ENCODE measurements at places on chromosomes 6 and 20.
A peak's percentile ranks its signal among the peaks of the same experiment; 100 is the strongest.

DNA sequence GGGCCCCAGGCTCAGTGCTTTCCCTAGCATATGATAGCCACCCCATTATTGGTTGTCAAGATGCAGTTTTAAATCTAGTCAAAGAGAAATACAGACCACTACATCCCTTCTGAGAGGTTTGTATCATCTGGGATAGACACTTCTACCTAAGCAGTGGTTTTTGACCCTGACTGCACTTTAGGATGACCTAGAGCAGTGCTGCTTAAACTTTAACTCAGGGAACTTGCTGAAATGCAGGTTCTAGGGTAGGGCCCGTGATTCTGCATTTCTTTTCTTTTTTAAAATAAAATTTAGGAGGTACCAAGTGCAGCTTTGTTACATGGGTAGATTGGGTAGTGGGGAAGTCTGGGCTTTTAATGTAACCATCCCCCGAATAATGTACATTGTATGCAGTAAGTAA lies 18.7 kb downstream of the TM9SF4 start:
- no peak for DNase-seq

GRCh38 chr20:47272893-47273590 lies 83.5 kb downstream of the ZMYND8 start:
- DNase-seq: peak; percentile 55

- DNase-seq: no peak
These were observed 83.3 kb downstream of the GMDS start for GRCh38 chr6:2162079-2162445.

GRCh38 chr20:56350842-56351241 lies 7.9 kb upstream of the FAM210B start:
- DNase-seq: no peak

DNA sequence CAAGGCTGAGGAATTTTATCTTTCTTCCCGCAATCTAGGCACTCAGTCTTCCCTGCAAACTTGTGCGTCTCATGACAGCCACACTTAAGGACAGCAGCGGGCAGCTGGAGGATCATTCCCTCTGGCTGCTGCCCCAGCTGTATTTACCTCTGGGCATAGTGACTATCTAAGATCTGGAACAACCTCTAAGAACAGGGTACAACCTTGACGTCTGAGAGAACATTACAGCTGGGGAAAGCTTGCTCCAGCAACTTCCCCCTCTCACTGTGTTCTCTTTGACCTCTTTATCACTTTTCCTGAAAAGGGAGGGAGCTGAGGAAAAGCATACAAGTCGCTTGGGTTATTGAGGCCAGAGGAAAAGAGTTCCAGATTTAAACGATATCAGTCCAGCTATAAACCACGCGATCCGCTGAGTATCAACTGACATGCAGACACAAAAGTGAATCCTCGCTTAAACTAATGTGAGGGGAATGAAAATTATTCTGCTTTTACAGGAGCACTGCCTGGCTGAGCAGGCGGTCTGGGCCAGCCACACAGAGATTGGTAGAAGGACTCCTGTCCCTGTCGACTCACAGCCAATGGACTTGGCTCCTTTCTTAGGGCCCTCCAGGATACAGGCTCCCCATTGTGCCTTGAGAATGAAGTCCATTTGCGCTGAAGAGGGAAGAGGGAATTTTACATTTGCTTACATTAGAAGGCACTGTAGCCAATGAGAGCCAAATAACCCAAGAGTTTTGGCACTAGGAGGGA lies 153.3 kb downstream of the QRSL1 start:
- no peak for DNase-seq

DNA sequence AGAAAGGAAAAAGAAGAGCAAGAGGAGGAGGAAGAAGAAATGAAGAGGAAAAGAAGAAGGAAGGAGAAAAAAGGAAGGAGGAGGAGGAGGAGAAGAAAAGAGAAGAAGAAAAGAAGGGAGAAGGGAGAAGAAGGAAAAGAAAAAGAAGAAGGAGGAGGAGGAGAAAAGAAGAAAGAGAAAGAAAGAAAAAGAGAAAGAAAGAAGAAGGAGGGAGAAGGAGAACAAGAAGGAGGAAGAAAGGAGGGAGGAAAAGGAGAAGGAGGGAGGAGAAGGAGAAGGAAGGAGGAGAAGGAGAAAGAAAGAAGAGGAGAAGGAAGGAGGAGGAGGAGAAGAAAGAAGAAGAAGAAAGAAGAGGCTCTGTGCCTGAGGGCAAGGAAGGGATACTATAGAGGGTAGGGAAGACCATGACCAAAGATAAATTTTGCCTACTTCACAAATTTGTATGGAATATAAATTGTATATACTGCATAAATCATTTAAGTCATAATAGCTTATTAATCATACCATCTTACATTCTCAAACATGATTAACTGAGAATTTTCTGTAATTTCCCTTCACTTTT lies 55.7 kb downstream of the SESN1 start:
- DNase-seq: no peak

DNA sequence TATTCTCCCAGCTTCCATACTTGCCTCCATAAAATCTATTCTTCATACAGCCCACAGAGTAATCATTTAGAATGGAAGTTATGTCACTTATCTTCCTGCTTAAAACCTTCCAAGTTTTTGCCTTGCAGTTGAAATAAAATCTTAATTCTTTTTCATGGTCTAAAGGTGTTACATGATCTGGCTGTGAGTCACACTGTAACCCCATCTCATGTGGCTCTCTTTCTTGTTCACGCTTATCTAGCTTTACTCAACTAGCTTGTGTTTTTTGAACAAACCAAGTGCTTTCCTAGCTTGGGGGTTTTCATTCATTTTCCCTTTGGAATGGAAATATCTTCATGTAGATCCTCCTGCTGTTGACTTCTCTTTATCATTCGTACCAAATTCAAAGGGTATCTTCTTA lies 23.6 kb upstream of the THEMIS start:
- DNase-seq: no peak

- no peak for DNase-seq
These were observed 243.3 kb downstream of the ERMARD start for GRCh38 chr6:169994739-169995138.

- no peak for DNase-seq
These were observed 1.9 kb upstream of the EDN1 start for GRCh38 chr6:12288211-12288618.

GRCh38 chr20:53609491-53610445 lies 16.1 kb upstream of the ZNF217 start:
- peak; percentile 81 for DNase-seq

- no peak for DNase-seq
These were observed 129.9 kb upstream of the CHD6 start for GRCh38 chr20:41748051-41748450.

GRCh38 chr6:32191696-32192607 lies 491 bp downstream of the GPSM3 start:
- DNase-seq: no peak

GRCh38 chr6:155171109-155171746 lies 92.6 kb upstream of the CLDN20 start:
- DNase-seq: peak; percentile 80

DNA sequence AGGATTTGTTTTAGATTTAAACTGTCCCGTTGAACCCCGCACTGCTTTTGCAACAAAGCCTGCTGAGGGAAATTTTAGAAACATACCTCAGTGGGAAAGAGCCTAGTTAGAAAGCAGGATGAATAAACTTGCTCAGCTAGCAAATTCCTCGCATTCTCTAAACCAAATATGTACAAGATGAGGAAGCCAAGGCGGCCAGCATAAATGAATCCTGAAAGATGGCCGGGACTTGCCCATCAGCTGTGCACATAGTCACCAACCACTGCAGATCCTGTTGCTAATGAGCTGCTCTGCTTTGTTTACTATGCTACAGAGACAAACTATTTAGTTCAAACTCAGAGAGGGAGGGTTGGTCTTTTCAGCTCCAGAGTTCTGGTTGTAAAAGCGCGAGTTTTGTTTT lies 49.0 kb downstream of the TMEM170B start:
- DNase-seq: no peak

DNA sequence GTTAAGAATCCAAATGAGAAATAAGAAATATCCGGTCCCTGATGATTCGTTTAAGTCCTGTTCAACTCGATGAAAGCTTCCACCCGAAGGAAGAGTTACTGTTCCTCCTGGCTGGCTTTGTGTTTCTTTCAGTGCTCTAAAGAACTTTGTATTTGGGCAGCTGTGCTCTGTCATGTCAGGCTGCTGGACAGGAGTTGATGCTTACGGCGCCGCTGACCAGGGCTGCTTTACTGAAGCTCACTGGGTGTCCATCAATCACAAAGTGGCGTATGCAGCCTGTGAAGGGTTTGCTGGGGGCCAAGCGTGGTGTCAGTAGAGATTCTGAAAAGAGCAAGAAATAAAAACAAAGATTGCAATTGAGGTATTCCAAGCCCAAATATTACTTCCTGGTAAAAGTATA lies 21.9 kb downstream of the FAM229B start:
- DNase-seq: no peak

Data from stimulated activated naive CD8-positive, alpha-beta T cell treated with anti-CD3 and anti-CD28 coated beads, Interleukin-15, Interleukin-2, amounts not matched to agents 100 U/mL and 50 U/mL, for 24 hours (primary cell).